Bronchial smooth muscle cell (primary cell): ENCODE measurements at places on chromosomes 11 and 22. TPM values are rescaled to one million over a fixed set of nuclear protein-coding genes. Genes with fewer than 3 reads are reported as not detected.

The SPTBN2 gene
- total RNA-seq = 0.47 and 2.3 TPM in 2 replicates

The MPPED1 gene
- total RNA-seq = not detected in 2 replicates

The VSIG2 gene
- 0.09 and 0.16 TPM in 2 replicates for total RNA-seq

The VPREB1 gene
- total RNA-seq = not detected in 2 replicates

The HMBS gene
- 3.2 and 5.4 TPM in 2 replicates for total RNA-seq

The TSPAN32 gene
- 0.09 and 0.47 TPM in 2 replicates for total RNA-seq

The IRAG1 gene
- 5.7 and 6.8 TPM in 2 replicates for total RNA-seq

The RFPL2 gene
- total RNA-seq = not detected in 2 replicates

The GUCY1A2 gene
- under 0.01 TPM in 1 of 2 replicates, not detected in the other for total RNA-seq
